Stimulated activated CD8-positive, alpha-beta memory T cell treated with anti-CD3 and anti-CD28 coated beads, Interleukin-7, amount 100 ng/mL, for 4 hours (primary cell): ENCODE measurements at places on chromosomes 7 and 10.

- DNase-seq = no peak
Measured at GRCh38 chr10:5611899-5612680, 54.3 kb downstream of the ASB13 start.

GRCh38 chr10:37379991-37380390 is 254.6 kb downstream of the ANKRD30A start:
- no peak for DNase-seq

DNA sequence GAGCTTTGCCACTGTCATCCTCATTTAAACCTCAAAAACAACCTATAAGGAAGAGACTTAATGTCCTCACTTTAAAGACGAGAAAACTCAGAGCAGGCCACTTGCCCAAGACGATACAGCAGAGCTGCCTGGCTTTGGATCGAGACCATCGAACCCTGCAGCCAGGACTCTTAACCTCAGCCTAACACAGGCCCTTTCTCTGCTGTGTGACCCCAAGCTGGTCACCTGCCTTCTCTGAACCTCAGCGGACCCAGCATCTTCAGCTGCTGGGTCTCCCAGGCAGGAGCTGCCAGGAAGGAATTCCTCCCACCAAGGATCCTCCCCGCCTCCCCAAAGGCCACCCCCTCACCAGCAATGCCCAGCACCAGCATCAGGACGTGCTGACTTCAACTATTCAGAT is 32.7 kb downstream of the TNRC18 start:
- DNase-seq = no peak

- DNase-seq = no peak
Measured at GRCh38 chr10:98338896-98339295, 70.9 kb upstream of the LOXL4 start.

DNA sequence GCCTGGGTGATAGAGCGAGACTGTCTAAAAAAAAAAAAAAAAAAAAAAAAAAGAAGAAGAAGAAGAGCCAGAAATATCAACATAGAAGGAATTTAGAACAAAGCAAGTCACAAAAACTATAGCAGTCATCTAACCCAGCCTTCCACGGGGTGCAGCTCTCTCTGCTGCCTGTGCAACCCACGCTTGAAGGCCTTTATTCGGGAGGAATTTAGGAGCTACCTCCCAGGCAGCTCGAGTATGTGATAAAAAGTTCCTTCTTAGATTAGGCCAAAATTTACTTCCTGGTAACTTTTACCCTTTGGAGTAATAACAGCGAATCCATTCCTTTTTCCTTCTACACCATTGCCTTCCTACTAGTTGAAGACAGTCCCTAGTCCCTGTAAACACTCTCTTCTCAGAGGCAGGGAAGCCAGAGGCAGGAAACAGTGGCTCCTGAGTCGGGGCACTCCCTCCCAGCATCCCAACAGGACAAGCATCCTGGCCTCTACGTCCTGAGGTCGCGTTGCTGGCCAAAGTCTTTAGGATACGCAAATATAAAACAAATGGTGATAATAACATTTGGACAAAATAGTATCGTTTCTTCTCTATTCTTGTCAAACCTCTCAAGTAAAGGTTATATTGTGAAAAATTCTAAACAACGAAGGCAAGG is 109.3 kb upstream of the KMT2C start:
- DNase-seq = no peak

- no peak for DNase-seq
Measured at GRCh38 chr10:75406462-75407223, 5.1 kb upstream of the ZNF503 start.

- no peak for DNase-seq
Measured at GRCh38 chr10:114995468-114996247, 57.7 kb downstream of the TRUB1 start.

- no peak for DNase-seq
Measured at GRCh38 chr7:114953724-114954123, 31.8 kb downstream of the MDFIC start.
